T-helper 2 cell treated with Interferon-gamma antibody and Interleukin-4, amounts not matched to agents 100 ng/mL and 5 ng/mL, for 36 hours (primary cell): ENCODE measurements at places on chromosomes 2 and 18. TPM values are rescaled to one million over a fixed set of nuclear protein-coding genes. Genes with fewer than 3 reads are reported as not detected.

Gene DLX1
- not detected in 2 replicates for total RNA-seq

Gene SULT1C4
- total RNA-seq, result not detected in 2 replicates

Gene CAPN14
- total RNA-seq, result 0.20 and 0.27 TPM in 2 replicates

Gene SPAST
- total RNA-seq, result 20.4 and 21.5 TPM in 2 replicates

Gene RBM44
- total RNA-seq, result 0.84 and 0.93 TPM in 2 replicates

Gene LPIN2
- 74.4 and 76.1 TPM in 2 replicates for total RNA-seq
